ENCODE measurements at places on chromosomes 6 and 20.
A peak's percentile ranks its signal among the peaks of the same experiment; 100 is the strongest.

- DNase-seq: no peak
Measured at GRCh38 chr20:9742821-9743220, 96.1 kb downstream of the PAK5 start.

DNA sequence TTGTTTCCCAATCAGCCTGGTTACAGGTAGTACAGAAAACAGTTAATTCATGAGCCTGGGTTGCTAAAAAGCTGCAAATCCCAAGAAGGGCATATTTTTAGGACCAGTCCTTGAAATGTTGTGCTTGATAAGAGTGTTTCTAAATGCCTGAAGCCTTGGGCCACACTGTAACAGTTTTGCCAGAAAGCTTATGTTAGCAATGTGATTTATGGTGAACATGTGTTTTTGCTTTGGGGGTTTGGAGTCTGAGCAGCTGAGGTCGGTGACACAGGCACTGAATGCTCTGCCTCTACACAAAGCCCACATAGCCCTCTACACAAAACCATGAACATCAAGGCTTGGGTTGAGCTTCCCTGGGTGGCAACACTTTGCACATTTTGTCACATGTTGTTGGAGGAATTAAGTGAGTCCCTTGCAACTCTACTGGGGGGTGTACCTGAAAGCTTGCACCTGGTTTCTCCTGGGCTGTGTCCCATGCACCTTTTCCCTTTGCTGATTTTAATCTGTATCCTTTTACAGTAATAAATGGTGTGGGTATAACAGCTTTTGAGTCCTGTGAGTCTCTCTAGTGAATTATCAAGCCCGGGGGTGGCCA lies 22.2 kb downstream of the AHI1 start:
- no peak for DNase-seq

- DNase-seq: no peak
Measured at GRCh38 chr20:25140968-25141367, 54.5 kb upstream of the ENTPD6 start.

- DNase-seq: no peak
Measured at GRCh38 chr6:153787341-153787606, 251.8 kb upstream of the OPRM1 start.

- no peak for DNase-seq
Measured at GRCh38 chr6:39407446-39407993, 85.0 kb upstream of the KCNK16 start.

GRCh38 chr20:53126185-53126584 lies 154.0 kb downstream of the TSHZ2 start:
- DNase-seq: no peak

- no peak for DNase-seq
Measured at GRCh38 chr6:85594197-85594930, 706 bp upstream of the SNX14 start.

DNA sequence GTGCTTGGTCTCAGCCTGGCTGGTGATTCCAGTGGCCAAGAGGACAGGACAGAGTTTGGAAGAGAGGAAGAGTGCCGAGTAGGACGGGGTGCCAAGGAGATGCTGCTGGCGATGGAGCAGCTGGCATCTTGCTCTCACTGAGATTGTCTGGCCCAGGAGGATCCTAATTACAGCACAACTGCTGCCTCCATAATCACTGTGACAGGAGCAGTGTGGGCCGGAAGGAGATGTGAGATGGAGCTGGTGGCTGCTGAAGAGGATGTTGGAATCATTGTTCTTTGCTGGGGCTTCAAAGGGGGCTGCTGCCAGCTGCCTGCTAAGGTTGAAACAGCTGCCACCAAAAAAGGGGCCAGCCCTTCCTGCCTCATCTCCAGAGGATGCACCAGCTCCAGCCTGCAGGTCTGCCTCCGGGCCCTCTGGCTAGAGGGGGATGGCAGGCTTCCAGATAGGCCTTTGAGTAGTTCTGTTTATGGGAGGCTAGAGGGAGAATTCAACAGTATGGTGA lies 214.4 kb downstream of the RNF144B start:
- peak; percentile 23 for DNase-seq
